ENCODE measurements at places on chromosomes 7 and 10. TPM values are rescaled to one million over a fixed set of nuclear protein-coding genes. Genes with fewer than 3 reads are reported as not detected.

GRCh38 chr7:1400371-1400770 is 58.9 kb downstream of the MICALL2 start:
- peaks cover 4% of the 10 kb centered on the region for H3K27me3 ChIP-seq
- H3K4me1 ChIP-seq: no peaks in the 10 kb centered on the region
- H3K4me3 ChIP-seq: no peak overlapping the region
- DNase-seq: no peak
- H3K27ac ChIP-seq: no peak overlapping the region

GRCh38 chr7:129431911-129432643 is 2.2 kb upstream of the STRIP2 start:
- H3K27me3 ChIP-seq: no peaks in the 10 kb centered on the region
- peaks cover 5% of the 10 kb centered on the region for H3K36me3 ChIP-seq
- H3K4me1 ChIP-seq: no peaks in the 10 kb centered on the region
- no peak for DNase-seq
- H3K27ac ChIP-seq: no peak overlapping the region

DNA sequence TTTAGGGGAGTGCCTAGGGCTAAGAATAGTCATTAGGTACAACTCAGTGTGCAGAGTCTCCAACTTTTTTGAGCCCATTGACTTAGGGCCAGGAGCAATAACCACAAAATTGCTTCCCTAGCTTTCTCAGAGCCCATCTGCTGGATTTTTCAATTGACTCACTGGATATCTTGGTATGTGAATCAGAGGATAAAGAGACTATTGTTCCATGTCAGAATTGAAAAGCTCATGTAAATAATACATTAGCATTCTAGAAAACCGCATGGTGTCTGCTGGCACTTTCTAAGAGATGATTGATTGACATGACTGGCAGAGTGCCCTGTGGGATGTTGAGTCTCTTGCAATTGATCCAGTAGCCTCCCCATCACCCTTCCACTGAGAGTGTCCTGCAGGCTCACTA is 246.2 kb downstream of the CCDC7 start:
- no peaks in the 10 kb centered on the region for H3K4me1 ChIP-seq
- peaks cover 5% of the 10 kb centered on the region for H3K36me3 ChIP-seq
- no peak overlapping the region for H3K4me3 ChIP-seq
- no peak overlapping the region for H3K27ac ChIP-seq
- H3K27me3 ChIP-seq: no peaks in the 10 kb centered on the region

DNA sequence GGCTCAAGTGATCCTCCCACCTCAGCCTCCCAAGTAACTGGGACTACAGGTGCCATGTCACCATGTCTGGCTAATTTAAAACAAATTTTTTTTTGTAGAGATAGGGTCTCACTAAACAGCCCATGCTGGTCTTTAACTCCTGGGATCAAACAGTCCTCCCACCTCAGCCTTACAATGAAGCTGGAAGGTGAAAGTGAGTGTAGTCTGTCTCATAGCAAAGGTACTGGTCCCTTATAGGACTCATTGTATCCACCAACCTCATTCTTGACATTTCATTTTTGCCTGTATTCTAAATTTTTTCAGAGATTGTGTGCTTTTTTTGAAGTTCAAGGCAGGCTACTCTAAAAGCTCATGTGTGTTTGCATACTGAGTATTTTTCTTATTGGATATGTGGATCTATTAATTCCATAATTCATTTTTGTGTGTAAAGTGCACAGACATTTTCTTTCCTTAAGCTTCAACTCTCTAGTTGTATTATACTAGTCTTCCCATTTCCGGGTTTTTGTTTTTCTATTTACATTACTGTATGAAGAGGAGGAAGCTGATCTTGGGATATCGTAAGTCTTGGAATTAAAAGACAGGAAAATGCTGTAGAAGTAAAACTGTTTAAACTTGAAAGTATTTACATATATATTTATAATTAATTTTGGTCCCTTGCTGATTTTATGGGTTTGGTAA is 13.3 kb downstream of the KMT2E start:
- no peaks in the 10 kb centered on the region for H3K27me3 ChIP-seq
- H3K4me3 ChIP-seq: no peak overlapping the region
- no peak for DNase-seq
- peaks cover 59% of the 10 kb centered on the region for H3K4me1 ChIP-seq
- no peaks in the 10 kb centered on the region for H3K36me3 ChIP-seq
- H3K27ac ChIP-seq: no peak overlapping the region

DNA sequence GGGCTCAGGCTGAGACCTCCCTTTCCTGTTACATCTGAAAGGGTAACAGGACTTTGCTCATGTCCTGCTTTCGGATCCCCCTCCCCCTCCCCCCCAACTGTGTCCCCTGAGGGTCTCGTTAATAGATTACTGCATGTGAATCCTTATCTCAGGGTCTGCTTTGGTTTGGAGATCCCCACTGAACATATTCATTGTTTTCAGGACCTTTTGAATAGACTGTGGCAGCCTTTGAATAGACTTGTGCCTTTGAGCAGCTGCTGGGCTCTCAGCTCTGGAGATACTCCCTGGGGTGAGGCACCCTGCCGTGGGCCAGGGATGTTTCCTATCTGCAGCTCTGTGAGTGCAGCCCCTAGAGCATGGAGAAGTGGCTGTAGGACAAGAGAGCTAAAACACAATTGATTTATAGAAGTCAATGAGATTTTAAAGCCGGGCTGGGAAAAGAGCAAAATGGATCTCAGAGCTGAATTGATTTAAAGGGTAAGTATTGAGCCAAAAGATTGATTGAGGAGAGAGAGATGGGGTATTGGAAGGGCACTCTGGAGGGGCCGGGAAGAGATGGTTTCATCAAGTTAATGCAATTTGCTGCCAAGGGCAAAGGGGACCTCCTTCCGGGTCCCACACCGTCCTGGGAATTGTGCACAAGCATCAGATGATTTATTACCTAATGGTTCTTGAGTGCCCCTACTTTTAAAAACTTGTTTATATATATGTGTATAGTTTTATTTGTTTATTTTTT is 9.9 kb downstream of the ARHGAP22 start:
- H3K27ac ChIP-seq: no peak overlapping the region
- H3K4me3 ChIP-seq: no peak overlapping the region
- H3K36me3 ChIP-seq: no peaks in the 10 kb centered on the region

DNA sequence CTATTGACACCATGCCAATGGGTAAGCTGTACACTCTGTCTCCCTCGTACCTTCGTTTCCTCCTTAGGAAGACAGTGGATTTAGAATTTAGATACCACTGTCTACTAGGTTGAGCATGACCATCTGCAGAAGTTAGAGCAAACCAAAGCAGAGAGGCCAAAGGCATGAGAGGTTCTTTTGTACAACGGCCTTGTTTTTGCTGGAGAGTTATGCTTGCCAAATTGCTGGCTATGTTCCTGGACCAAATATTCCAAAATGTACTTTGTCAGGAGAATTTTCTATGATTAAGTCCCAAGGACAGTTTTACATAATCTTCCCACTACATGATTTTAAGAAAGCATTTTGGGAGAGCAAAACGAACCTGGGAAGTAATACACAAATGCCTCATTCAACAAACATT is 47.9 kb upstream of the PLCE1 start:
- no peaks in the 10 kb centered on the region for H3K36me3 ChIP-seq
- H3K27me3 ChIP-seq: no peaks in the 10 kb centered on the region
- peaks cover 22% of the 10 kb centered on the region for H3K4me1 ChIP-seq
- no peak overlapping the region for H3K4me3 ChIP-seq

- no peak for DNase-seq
- H3K27ac ChIP-seq: no peak overlapping the region
These were observed 34.6 kb downstream of the PPP1R9A start for GRCh38 chr7:94941844-94942632.

DNA sequence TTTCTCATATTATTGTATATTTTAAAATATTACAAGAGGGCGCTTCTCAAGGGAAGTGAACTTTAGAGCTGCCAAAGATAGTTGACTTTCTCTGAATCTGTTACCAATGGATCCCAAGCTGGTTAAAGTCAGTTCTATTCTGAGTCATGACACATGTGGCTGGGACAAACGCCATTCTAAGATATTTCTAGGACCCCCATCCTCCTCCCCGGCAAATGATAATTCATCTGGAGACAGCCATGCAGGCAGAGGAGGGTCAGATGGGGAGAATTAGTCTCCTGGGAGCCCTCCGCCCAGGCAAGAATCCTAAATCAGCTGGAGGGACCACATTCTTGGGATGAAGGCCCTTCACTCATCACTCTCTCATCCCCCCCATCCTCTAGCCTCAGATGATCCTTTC is 187.7 kb downstream of the GFRA1 start:
- H3K27me3 ChIP-seq: no peaks in the 10 kb centered on the region
- no peak for DNase-seq
- H3K27ac ChIP-seq: no peak overlapping the region

DNA sequence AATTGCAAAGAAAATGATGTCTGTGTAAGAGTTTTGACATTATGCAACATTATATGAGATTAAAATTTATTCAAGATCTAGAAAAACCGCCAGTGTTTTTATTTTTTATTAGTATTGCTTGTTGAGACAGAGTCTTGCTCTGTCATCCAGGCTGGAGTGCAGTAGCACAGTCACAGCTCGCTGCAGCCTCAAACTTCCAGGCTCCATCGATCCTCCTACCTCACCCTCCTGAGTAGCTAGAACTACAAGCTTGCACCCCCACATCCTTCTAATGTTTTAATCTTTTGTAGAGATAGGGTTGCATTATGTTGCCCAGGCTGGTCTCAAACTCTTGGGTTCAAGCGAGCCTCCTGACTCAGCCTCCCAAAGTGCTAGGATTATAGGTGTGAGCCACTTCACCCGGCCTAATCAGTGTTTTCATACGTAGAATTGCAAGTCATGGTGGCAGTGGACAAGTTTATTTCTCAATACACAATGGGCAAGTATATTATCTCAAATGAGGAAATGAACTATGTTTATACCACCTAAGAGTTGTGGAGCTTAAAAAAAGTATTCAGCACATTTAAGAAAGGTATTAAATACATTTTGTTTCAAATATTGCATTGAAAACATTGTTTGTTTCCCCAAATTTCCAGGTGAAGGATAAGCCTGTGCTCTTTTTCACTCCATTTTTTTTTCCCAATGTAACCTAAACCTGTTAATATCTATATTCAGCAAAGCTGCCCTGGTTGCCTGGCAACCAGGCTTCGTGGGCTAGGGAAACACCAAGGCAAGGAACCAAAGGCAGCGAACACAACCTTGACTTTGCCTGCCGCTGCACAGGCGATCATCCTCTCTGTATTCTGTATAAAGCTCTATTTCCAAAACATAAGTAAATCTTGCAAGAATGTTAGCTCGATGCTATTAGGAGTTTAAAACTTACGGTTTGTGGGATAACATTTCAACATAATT is 163.9 kb downstream of the CACNB2 start:
- no peaks in the 10 kb centered on the region for H3K36me3 ChIP-seq
- no peak overlapping the region for H3K27ac ChIP-seq
- no peak for DNase-seq
- H3K27me3 ChIP-seq: no peaks in the 10 kb centered on the region

DNA sequence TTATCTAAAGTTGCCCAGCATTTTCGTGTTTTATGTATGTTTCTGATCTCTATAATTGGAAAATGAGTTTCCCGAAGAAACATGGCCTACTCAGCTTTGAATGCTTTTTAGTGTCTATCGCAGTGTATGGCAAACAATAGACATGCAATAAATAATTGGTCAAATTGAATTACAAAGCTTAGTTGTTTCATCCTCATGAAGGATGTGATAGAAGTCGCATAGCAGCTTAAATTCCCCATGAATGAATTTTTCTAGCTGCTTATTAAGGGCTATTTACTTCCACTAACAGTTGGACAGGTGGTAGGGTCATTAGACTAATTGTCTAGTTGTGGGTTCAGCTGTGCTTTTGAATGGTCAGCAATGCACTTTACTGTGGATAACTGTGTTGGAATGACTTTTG is 467.3 kb upstream of the MBL2 start:
- DNase-seq: no peak
- no peaks in the 10 kb centered on the region for H3K36me3 ChIP-seq
- H3K27me3 ChIP-seq: no peaks in the 10 kb centered on the region
- no peak overlapping the region for H3K4me3 ChIP-seq
- H3K4me1 ChIP-seq: no peaks in the 10 kb centered on the region

GRCh38 chr7:47520406-47520805 is 61.5 kb downstream of the TNS3 start:
- no peak overlapping the region for H3K4me3 ChIP-seq
- peaks cover under 1% of the 10 kb centered on the region for H3K36me3 ChIP-seq
- no peaks in the 10 kb centered on the region for H3K27me3 ChIP-seq
- H3K27ac ChIP-seq: peak overlapping the region; percentile 64
- peaks cover 51% of the 10 kb centered on the region for H3K4me1 ChIP-seq

DNA sequence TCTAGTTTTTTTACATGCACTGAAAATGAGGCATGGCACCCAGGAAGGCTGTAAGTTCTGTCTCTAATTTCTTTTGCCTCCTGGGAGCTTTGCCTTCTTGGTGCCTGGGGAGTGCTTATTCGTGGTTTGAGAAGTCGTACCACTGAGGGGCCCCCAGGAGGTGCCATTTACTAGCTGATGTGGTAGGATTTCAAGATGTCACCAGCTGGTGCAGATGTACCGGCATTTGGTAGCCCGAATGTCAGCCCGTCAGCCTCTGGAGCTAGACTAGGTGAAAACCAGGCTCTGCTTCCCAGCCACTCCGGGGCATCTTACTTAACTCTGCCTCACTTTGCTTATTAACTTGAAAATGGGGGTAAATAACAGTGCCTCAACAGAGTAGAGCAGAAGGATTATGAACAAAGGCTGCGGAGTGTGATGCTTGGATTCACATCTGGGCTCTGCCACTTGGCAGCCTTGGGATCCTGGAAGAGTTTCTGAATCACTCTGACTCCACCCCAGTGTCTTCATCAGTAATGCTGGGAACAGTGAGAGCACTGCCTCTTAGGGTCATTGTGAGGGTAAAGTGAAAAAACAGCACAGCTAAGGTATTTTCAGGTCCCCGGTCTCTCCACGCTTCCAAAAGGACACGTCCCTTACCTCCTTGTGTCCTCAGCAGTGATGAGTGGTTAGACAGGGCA is 31.4 kb upstream of the BTBD16 start:
- H3K36me3 ChIP-seq: peaks cover 38% of the 10 kb centered on the region
- no peak overlapping the region for H3K4me3 ChIP-seq
- H3K27ac ChIP-seq: no peak overlapping the region
- H3K4me1 ChIP-seq: no peaks in the 10 kb centered on the region
- H3K27me3 ChIP-seq: no peaks in the 10 kb centered on the region
- DNase-seq: no peak

DNA sequence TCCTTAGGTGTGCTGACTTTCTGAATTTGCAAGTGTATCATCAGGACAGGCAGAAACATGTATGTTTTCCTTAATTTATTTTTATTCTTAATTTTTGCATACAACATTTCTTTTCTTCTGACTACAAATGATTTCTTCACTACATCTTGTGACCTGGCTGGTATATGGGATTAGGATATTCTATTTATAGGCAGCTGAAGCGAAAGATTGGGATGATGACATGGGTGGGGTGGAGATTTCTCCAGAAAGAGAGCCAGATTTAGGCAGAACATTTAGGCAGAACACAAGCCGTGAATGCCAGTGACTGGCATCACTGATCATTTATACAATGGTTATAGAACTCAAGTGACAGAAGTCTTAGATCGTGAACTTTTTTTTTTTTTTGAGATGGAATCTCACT is 256.7 kb downstream of the KLF6 start:
- H3K27me3 ChIP-seq: no peaks in the 10 kb centered on the region
- no peak overlapping the region for H3K4me3 ChIP-seq
- peaks cover 16% of the 10 kb centered on the region for H3K4me1 ChIP-seq

The AMPH gene
- total RNA-seq: 5.9 TPM

The PTPRZ1 gene
- total RNA-seq: 5.1 TPM

The MYL10 gene
- not detected for total RNA-seq

The HUS1 gene
- total RNA-seq: 65.5 TPM

The GARIN1A gene
- 0.81 TPM for total RNA-seq

The PRSS2 gene
- 15.4 TPM for total RNA-seq

The MICU1 gene
- 37.4 TPM for total RNA-seq

All from thoracic aorta (tissue), 2 donors.